ENCODE measurements at places on chromosomes 5 and 9. TPM values are rescaled to one million over a fixed set of nuclear protein-coding genes. Genes with fewer than 3 reads are reported as not detected.

Gene PTCD2
- 10.9 TPM for total RNA-seq

DNA sequence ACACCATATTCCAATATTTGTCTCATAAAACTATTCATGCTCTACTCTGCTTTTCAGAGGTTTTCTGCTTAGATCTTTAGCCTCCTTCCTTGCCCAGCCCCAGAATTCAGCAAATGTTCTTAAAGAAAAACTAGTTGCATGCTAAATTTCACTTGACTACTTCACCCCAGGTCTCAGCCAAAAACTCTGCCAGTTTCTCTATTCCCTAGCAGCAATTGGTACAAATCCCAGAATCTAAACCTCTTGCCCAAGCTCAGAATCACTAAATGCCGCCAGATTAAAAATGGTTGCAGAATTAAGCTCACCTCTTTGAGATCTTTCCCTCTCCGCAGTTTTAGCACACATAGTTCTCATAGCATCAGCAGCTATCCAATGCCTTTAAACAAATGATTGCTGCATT, 331.2 kb upstream of the SMARCA2 start:
- no peak for DNase-seq
- peaks cover 9% of the 10 kb centered on the region for H3K27me3 ChIP-seq
- H3K4me1 ChIP-seq = no peaks in the 10 kb centered on the region
- no peaks in the 10 kb centered on the region for H3K36me3 ChIP-seq
- H3K27ac ChIP-seq = no peak overlapping the region

Gene PCDHA10
- total RNA-seq = not detected

- no peak overlapping the region for H3K4me3 ChIP-seq
- no peaks in the 10 kb centered on the region for H3K4me1 ChIP-seq
- H3K27ac ChIP-seq = no peak overlapping the region
- no peak for DNase-seq
- no peaks in the 10 kb centered on the region for H3K27me3 ChIP-seq
Measured at GRCh38 chr9:73845539-73845938, 651.6 kb upstream of the RORB start.

- no peaks in the 10 kb centered on the region for H3K36me3 ChIP-seq
- H3K4me3 ChIP-seq = no peak overlapping the region
- no peak overlapping the region for H3K27ac ChIP-seq
- H3K27me3 ChIP-seq = no peaks in the 10 kb centered on the region
- no peaks in the 10 kb centered on the region for H3K4me1 ChIP-seq
Measured at GRCh38 chr9:82729141-82729540, 333.8 kb downstream of the RASEF start.

DNA sequence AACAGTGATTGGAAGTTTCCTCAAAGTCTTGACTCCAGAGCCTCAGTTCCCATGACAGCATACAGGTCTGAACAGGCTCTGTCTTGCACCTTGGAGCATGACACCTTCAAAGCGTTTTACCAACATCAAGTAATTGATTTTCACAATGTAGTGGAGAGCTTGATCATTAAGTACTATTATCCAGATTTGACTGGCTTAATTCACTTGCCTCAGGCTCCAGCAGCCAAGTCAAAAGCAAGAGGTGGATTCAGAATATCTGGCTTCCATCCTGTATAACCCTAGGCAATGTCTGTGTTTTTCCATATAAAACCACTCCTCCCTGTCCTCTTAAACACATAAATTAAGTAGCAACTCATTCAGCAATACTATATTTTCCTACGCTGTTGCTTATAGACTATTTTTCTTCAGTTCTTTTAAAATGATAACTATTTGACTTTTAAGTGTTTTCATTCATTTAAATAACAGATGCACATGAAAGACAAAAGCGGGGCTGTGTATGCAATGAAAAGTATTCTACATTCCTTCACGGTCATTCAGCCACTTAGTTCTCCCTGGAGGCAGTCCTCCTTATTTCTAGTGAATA, 150.8 kb upstream of the RANBP3L start:
- no peaks in the 10 kb centered on the region for H3K36me3 ChIP-seq
- H3K4me1 ChIP-seq = no peaks in the 10 kb centered on the region
- H3K27me3 ChIP-seq = no peaks in the 10 kb centered on the region
- no peak for DNase-seq
- no peak overlapping the region for H3K4me3 ChIP-seq
- H3K27ac ChIP-seq = no peak overlapping the region

Gene CDH9
- not detected for total RNA-seq

Gene PROB1
- total RNA-seq = 3.9 TPM

GRCh38 chr9:15144622-15145061, 162.4 kb downstream of the TTC39B start:
- no peak for DNase-seq
- no peaks in the 10 kb centered on the region for H3K27me3 ChIP-seq
- no peak overlapping the region for H3K4me3 ChIP-seq
- H3K27ac ChIP-seq = no peak overlapping the region
- no peaks in the 10 kb centered on the region for H3K36me3 ChIP-seq
- H3K4me1 ChIP-seq = no peaks in the 10 kb centered on the region
